ENCODE measurements at places on chromosomes 1 and 21. TPM values are rescaled to one million over a fixed set of nuclear protein-coding genes. Genes with fewer than 3 reads are reported as not detected.
A peak's percentile ranks its signal among the peaks of the same experiment; 100 is the strongest.

SAMD11 gene
- total RNA-seq: 0.37 TPM

AJAP1 gene
- 26.4 TPM for total RNA-seq

VPS13D gene
- total RNA-seq: 12.7 TPM

VTCN1 gene
- not detected for total RNA-seq

OR6K3 gene
- not detected for total RNA-seq

NBPF11 gene
- total RNA-seq: 2.0 TPM

TRIM58 gene
- total RNA-seq: 3.7 TPM

PDC gene
- not detected for total RNA-seq

TSPEAR gene
- total RNA-seq: not detected

DNA sequence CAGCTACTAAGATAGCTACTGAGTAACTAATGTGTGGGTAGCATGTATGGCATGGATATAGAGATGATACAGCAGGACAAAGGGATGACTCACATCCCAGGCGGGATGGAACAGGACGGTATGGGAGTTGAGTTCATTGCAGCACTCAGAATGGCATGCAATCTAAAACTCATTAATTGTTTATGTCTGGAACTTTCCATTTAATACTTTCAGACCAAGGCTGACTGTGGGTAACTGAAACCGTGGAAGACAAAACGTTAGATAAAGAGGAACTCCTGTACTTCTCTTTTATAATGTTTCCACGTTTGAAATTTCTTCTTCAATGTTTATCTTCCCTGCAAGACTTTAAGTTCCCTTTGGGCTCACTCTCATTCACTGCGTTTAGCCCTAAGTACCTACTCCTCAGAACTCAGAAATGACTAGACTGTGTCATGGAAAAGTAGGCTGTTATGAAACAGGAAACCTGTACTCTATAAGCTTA, 151.9 kb downstream of the MAGI3 start:
- peak; percentile 76 for DNase-seq

- no peak for DNase-seq
Measured at GRCh38 chr1:54857141-54857540, 29.9 kb downstream of the DHCR24 start.

DNA sequence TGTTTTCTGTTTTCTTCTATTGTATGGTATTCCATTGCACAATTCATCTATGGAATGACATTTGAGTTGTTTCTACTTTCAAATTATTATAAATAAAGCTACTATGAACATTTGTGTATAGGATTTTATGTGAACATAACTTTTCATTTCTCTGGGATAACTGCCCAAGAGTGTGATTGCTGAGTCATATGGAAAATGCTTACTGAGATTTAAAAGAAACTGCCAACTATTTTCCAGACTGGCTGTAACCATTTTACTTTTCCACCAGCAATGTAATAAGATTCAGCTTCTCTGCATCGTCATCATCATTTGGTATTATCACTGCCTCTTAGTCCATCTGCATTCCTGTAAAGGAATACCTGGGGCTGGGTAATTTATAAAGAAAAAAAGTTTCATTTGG, 779.6 kb upstream of the PRMT6 start:
- no peak for DNase-seq

GRCh38 chr1:202438393-202439174, 90.1 kb downstream of the PPP1R12B start:
- no peak for DNase-seq

GRCh38 chr1:248686815-248687214, 15.8 kb downstream of the OR14I1 start:
- DNase-seq: peak; percentile 50

DNA sequence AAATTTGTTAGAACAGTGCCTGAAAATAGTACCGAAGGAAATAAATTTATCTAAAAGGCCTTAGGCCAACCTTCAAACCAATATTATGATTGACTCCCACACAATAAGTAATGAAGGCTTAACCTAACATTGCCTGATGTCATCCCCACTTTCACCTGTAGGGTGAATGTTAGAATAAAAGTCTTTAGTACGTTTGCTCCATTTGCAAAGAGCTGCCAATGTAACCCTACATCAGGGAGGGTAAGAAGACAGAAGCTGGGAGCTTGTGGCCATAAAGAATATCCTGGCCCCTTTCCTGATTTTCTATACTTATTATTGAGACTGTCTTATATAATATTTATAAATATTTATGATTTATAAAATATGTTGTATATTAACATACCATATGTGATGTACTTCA, 661.8 kb upstream of the CXADR start:
- DNase-seq: no peak

DNA sequence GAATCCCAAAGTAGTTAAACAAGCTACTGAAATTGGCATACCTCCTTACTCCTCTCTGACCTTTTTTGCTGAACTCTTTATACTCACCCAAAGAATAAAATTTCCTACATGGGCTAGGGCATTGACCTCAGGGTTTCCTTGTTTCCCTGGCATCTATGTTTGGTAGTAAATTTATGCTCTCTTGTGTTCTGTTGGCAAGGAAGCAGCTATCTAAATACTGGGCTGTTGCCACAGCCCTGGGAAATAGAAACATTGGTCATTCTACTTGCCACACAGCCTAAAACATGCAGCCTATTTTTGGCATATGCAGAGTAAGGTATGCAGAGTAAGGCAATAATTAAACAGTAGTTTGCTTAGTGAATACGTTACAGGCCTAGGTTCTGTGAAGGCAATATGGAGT, 351.4 kb downstream of the HLX start:
- DNase-seq: peak; percentile 21

- no peak for DNase-seq
Measured at GRCh38 chr1:52632732-52633290, at the start of gene SHISAL2A. SHISAL2A (plus strand) TSS chr1:52633168; CDS start chr1:52633494, 326 bp downstream.

DNA sequence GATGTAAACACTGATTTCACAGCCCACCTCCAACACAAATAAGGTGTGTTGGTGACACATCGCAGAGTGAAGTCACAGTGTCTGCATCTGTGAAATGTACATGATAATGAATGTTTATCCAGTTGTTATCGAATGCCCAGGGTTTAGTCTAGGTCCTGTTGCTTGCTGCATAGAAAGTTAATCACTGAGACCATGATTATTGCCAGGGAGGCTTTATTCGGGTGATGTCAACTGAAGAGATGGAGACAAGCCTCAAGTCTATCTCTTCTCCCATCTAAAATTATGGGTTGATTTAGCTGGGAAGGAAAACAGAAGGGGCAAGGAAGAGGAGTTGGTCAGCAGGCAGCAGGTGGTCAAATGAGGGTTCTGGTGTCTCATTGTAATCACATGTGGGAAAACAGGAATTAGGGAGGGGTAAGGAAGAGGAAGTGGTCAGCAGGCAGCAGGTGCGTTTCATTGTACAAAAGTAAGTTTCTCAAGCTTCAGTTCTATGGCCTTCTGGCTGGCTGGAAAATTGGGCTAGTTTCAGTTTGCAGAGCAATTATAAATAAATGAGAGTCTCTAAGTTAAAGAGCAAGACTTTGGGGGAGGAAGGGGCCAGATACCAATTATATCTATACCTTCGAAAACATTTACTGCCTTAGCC, 146.3 kb upstream of the DNAH14 start:
- DNase-seq: peak; percentile 77

- DNase-seq: peak; percentile 45
Measured at GRCh38 chr21:36661511-36662309, 37.2 kb upstream of the SIM2 start.

GRCh38 chr1:29808141-29808995, 572.0 kb downstream of the PTPRU start:
- DNase-seq: no peak

GRCh38 chr1:61569303-61569621, 155.7 kb downstream of the TM2D1 start:
- no peak for DNase-seq

DNA sequence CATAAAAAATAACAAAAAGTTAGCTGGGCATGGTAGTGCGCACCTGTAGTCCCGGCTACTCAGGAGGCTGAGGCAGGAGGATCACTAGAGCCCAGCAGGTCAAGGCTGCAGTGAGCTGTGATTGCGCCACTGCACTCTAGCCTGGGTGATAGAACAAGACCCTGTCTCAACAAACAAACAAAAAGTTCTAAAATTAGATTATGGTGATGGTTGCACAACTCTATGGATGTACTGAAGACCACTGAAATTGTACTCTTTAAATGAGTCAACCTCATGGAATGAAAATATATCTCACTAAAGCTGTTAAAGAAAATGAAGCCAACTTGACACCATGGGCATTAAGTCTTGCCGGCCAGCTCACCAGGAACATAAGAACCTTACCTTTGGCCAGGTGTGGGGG, 9.1 kb downstream of the MRAP start:
- DNase-seq: no peak

DNA sequence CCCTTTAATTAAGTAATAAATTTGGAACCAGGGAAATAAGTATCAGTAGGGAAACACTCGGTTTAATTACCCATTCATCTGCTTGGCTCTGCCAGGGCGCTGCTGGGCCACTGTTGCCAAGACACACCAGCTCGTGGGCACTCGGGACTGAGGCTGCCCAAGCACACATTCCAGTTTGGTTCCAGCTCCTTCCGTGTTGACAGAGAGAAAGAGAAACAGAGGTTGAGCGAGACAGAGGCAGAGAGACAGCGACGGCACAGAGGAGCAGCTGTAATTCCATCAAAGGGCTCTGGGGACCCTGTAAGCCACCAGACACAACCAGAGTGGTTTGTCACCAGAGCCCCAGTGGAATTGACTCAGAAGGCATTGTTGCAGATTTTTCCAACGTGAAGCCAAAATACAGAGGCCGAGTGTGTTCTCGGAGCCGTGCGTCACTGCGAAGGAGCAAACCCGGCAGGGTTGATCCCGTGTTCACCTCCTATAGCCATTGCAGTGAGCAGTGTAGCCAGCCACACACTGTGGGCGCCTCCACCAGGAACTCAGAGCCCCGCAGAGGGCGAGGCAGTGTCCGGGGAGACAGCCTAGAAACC, 33.5 kb downstream of the SYF2 start:
- no peak for DNase-seq

- peak; percentile 70 for DNase-seq
Measured at GRCh38 chr1:110433803-110434202, 17.1 kb upstream of the PROK1 start.

DNA sequence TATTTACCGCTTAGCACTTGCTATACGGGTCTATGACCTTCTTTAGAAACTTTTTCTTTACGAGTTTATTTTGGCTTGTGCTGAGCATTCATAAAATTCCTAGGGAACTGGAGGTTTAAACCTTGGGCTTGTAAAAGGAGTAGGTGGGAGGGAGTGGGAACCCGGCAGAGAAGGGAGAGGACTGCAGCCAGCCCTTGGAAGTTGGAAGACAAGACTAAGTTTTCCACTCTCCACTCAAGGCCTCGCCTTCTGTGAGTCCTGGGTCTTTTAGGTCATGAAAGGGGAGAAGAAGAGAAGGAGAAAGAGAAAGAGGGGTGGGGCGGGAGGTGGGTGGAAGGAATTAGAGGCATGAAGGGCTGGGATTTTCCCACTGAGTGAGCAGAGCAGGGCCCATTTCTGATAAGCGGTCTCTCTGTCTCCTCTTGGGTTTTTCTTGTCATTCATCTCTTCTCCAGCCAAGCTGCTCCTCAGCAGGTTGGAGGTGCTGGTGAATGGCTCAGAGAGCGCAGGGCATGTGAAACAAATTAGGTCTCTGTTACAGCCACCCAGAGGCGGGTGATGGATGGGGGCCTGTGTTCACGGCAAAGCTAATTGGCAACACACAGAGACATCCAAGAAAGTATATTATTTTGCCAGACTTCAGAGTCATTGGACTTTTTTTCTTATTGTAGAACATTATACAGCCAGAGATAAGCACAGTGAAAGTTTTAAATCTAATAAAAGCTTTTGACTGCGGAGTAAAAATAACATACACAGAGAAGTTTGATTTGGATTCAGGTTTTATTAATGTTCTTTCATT, 247.3 kb downstream of the FOXD2 start:
- DNase-seq: no peak

GRCh38 chr1:64171246-64171645, 32.2 kb upstream of the UBE2U start:
- peak; percentile 17 for DNase-seq
